ENCODE measurements at places on chromosomes 2 and 18.
A peak's percentile ranks its signal among the peaks of the same experiment; 100 is the strongest.

GRCh38 chr18:9916808-9917207, 3.0 kb downstream of the VAPA start:
- DNase-seq = no peak

DNA sequence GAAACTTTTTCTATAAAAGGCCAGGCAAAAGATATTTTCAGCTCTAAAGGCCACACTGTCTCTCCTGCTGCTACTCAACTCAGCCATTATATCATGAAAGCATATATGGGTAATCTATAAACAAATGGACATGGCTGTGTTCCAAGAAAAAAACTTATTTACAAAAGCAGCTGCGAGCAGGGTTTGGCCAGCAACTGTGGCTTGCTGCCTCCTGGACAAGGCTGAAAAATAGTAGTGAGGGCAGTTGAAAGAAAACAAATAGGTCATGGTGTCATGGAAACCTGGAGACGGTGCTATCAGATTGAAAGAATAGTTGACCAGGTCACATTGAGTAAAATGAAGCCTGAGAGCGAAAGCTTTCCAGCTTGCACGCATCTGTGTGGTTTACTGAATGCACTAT, 89.2 kb upstream of the LRATD1 start:
- no peak for DNase-seq

- DNase-seq = no peak
Observed at GRCh38 chr2:113851640-113852039, 38.2 kb upstream of the ACTR3 start.

- no peak for DNase-seq
Observed at GRCh38 chr2:28670856-28671255, 80.8 kb upstream of the PPP1CB start.

GRCh38 chr2:100427627-100428258, 10.3 kb upstream of the CHST10 start:
- peak; percentile 66 for DNase-seq

DNA sequence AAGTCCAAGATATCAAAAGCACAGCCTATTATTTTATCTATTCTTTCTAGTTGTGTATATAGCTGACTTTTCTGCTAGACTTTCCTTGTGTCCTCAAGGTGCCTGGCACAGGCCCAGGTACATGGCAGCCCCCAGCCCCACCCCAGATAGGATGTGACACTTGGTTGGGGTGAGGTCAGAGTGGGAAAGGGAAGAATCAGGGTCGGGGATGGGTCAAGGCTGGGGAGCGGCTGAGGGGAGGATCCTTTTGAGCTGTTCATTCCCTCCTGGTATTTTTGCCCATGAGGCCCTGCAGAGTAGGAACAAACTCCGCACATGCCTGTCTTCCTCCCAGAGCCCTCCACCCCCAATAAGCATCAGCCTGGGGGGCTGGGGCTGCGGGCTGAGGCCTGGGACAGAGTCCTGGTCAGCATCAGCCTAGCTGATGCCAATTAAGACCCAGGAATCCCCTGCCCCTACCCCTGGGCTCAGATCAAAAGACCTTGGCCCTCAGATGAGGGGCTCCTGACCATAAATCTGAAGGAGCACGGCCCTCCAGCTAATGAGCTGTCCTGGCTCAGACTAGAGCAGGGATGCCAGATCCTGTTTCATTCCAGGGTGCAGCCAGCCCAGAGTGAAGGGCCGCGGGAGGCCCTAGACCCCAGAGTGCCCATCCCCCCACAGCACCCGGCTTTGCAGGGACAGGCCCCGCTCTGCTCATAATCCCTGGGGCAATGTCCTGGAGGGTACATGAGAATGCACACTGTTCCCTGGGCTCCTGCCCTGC, 85.3 kb downstream of the SDC1 start:
- no peak for DNase-seq

GRCh38 chr2:71934595-71935261, 212.9 kb downstream of the CYP26B1 start:
- DNase-seq = no peak

- DNase-seq = no peak
Observed at GRCh38 chr2:204104811-204105210, 168.2 kb downstream of the ICOS start.

GRCh38 chr2:100767224-100767653, 52.7 kb upstream of the NPAS2 start:
- DNase-seq = no peak

DNA sequence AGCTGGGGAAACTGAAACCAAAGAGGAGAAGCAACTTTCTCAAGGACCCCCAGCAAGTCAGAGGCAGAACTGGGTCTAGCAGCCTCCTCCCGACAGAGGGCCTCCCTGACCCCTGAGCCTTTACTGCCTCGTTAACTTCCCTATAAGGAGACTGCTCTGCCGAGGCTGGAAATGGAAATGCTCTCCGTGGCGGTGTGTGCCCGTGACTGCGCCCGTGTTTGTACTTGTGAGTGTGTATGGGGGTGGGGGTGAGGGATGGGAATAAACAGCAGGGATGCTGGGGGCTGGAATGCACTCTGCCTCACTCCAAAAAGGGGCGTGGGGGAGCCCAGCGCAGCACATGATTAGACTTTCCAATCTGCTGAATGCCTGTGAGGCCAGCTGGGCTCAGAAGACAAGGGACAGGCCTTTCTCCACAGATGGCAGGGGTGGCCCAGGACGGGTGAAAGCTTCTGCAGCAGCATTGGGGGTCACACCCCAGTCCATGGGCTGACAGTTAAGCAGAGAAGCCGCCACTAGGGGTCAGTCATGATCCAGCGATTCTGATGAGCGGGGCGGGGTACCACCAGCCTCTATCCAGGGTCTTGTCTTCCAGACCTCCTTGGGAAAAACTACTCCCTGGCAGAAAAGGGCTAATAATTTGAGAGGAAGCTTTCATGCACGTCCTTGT, 26.8 kb downstream of the MPHOSPH10 start:
- DNase-seq = peak; percentile 57

GRCh38 chr18:61694236-61694635, 198.6 kb downstream of the RNF152 start:
- no peak for DNase-seq

DNA sequence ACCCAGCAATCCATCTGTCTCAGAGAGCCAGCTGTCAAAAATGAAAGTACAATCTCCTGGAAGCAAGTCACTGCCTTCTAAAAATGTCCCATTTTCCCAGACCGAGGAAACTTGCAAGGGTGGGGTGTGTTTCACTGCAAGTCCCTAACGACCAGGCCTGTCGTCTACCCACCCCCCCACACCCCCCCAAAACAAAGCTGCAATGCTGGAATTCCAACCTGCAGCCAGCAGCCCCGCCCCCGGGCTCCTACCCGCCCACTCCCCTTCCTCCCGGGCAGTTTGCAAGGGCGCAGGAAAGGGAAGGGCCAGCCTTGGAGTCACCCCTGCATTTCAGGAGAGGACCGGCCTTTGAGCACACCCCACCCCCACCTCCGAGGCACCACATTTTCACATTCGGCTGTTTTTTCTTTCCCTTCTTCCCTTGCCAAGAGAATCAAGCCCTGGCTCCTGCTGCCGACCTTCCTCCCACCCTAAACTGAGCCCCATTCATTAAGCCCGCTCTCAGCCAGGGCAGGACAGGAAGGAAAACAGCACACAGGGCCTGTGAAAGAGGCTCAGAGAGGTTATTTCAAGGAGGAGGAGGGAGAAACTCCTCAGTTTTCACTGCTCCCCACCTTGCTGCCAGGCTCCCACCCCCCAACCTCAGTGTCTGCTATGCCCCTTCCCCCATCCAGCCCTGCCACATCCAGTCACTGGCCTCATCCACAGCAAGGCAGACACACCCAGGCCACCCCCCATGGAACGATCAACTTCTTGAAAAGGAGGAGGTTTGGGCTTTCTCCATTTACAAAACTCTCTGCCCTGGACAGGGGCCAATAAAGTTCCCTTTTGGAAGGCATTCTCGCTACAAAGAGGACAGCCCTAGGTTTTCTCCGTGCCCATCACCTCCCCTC, 11.3 kb downstream of the SMAD7 start:
- no peak for DNase-seq

DNA sequence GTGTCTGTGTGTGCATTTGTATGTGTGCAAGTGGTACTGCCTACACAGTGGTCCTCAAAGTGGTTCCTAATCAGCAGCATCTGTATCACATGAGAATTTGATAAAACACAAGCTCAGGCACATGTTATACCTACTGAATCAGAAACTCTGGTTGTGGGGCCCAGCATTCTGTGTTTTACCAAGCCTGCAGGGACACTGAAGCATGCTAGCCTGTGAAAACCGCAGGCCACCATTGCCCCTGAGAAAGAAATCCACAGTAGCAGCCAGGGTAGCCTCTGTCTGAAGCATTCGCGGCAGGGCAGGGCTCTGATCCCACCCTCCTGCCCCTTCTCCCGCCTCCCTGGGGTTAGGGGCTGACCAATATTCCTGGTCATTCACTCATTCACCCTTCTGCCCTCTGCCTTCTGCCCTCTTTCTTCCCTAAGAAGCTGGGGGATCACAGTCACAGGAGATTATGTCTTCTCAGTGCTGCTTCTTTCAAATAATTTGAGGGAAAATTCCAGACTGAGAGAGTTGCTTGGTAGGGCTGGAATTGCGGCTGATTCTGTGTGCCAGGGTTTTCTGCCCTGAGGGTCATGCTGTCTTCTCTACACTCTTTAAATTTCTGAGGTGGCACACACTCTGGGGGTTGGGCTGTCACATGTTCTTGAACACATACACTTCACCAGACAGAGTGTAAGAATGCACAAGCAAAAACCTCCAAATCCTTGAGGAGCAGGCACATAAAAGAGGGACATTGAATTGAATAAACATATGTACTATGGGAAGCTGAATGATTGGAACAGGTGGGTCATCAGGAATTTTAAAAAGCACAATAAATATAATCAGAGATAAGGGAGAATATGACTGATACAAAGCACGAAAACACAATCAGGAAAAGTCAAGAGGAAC, 126.6 kb upstream of the SEC11C start:
- DNase-seq = no peak

DNA sequence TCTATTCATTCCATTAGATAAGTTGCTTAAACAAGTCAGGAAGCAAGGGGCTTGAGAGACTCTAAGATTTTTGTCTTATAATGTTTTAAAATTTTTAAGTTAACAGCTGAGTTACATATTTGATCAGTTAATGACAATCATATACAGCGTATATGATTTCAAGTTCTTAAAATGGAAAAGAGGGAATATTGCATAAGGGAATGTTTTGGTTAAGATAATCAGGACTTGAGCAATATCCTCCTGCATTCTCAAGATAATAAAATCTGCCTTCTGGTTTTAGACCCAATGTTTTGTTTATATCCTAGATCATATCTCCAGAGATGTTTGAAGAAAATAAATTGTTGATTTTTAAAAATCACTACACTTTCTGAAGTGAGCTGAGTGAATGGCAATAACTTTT, 13.4 kb upstream of the DYNC1I2 start:
- no peak for DNase-seq

DNA sequence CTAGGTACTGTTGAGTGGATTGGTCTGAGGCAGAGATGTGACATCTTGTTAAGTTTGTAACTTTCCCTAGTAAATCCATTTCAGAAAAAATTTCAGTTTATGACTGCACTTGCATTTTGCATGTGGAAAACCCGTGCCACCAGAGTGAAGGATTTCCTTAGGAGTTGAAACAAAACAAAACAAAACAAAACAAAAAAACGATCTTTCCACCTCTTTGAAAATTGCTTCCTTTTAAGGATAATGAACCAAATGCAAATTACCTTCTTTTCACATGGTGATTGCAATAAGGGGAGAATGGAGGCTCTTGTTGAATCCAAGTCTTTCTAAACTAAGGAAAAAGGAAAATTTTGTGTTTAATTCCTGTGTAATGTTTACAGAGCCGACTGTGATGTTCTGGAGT, 43.2 kb downstream of the PHLPP1 start:
- DNase-seq = no peak

GRCh38 chr18:13592246-13592645, 134.1 kb downstream of the FAM210A start:
- no peak for DNase-seq

- no peak for DNase-seq
Observed at GRCh38 chr2:217832115-217832514, 170.7 kb downstream of the TNS1 start.

GRCh38 chr2:128589681-128590080, 271.0 kb upstream of the HS6ST1 start:
- DNase-seq = no peak

DNA sequence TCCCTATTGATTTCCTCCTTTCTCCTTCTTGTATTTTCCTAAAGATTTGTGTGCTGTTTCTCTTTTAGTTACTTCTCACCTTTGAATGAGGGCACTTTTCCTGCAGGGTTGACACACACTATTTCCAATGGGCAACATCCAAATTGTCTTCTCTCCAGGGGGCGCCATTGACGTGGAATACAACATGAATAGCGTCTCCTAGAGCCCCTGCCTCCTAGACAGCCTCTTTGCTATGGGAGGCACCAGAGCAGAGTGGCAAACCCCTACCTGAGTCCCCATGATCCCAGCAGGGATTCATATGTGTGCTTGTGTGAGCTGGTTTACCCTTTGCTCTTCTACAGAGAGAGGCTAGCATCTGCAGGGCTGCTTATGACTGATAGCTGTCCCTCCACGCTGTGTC, 61.3 kb upstream of the ITSN2 start:
- DNase-seq = peak; percentile 41

GRCh38 chr2:96554293-96555145, 18.0 kb downstream of the ARID5A start:
- peak; percentile 67 for DNase-seq

- no peak for DNase-seq
Observed at GRCh38 chr2:206520450-206520849, 77.1 kb downstream of the ADAM23 start.

GRCh38 chr2:71482055-71482454, 28.7 kb downstream of the DYSF start:
- DNase-seq = no peak

- DNase-seq = no peak
Observed at GRCh38 chr2:219401606-219402005, 13.9 kb upstream of the DNPEP start.

- no peak for DNase-seq
Observed at GRCh38 chr2:171822525-171823322, 71.3 kb downstream of the SLC25A12 start.

GRCh38 chr2:112162956-112163355, 24.8 kb downstream of the FBLN7 start:
- no peak for DNase-seq

- no peak for DNase-seq
Observed at GRCh38 chr2:223247136-223247535, 195.1 kb downstream of the KCNE4 start.

GRCh38 chr2:180328795-180329422, 321.8 kb upstream of the CWC22 start:
- no peak for DNase-seq

- DNase-seq = peak; percentile 51
Observed at GRCh38 chr2:190407662-190408537, at the start of gene MFSD6. TSS of gene MFSD6 (plus strand) at chr2:190408355. CDS start at chr2:190436030, 27,675 bp downstream.

GRCh38 chr2:152336854-152337510, 2.0 kb downstream of the FMNL2 start:
- DNase-seq = no peak

DNA sequence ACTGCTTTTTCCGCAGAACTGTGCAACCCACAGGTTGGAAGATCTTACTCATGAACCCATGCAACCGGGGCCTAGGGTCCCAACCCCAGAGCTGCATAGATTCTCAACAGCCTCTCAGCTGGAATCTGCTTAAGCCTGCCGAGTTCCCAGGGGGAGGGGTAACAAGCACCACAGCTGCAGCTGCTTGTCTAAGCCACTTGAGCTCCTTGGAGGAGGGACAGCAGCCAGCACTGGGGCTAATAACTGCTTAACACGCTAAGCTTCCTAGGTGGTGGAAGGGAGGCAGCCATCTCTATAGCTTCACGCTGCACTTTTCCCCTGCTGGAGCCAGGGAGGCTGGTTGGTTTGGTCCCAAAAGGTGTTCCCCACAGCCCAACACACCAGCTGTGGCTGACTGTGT, 311.6 kb downstream of the DSC3 start:
- no peak for DNase-seq

Data from stimulated activated CD4-positive, alpha-beta T cell treated with anti-CD3 and anti-CD28 coated beads, Interleukin-4, amount 100 ng/mL, for 4 hours (primary cell).